ENCODE measurements at places on chromosomes 1 and 21.

GRCh38 chr1:24939040-24939674 is 9.1 kb upstream of the RUNX3 start:
- no peak for DNase-seq

GRCh38 chr1:54378157-54378873 is 27.9 kb downstream of the SSBP3 start:
- no peak for DNase-seq

DNA sequence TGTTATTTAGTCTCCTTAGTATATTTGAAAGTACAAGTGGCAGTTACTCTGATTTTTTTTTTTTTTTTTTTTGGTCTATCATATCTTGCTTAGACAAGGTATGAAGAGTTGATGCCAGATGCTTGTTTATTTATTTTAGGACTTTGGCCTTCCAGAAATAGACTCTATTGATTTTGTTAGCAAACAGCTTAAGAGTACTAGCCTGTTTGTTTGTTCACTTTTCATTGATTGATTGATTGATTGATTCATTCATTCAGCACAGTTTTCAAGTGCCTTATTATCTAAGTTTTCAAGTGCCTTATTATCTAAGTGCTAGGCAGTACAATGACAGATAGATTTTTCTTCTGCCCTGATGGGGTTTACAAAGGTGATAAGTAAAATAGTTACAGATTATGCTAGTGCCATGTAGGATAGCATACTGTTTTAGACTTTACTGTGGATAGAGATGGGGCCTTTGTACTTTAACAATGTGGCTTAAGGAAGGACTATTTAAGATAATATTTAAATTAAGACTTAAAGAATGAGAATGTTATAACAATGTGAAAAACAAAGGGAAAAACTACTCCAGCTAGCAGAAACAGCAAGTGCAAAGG is 50.5 kb downstream of the MTF2 start:
- no peak for DNase-seq

- DNase-seq: no peak
Observed at GRCh38 chr1:75472971-75473603, 137.8 kb downstream of the SLC44A5 start.

DNA sequence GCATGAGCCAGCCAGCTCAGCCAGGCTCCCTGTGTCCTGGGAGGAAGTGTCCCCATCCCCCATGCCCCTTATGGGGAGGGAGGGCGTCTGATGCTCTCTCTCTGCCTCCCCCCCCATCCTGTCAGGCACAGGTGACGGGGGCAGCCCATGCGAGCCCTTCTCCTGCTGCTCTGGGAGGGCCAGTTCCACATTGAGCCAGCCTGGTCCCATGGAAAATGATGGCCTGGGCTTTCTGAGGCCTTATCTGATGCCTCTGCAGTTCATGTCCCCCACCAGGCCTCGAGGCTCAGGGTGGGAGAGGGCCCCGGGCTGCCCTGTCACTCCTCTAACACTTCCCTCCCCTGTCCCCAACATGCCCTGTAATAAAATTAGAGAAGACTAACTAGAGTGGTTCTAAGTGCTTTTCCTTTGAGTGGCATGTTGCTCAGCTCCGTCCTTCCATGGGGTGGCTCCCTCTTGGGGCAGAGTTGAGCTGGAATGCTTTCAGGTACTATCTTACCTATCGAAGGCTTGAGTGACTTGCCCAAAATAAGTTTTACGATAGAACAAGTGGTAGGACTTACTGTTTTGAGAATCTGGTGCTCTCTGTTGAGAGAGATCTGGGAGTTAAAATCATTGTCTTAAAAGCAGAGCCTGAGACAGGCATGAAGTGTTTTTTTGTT is 1.8 kb upstream of the MTFR1L start:
- no peak for DNase-seq

- no peak for DNase-seq
Observed at GRCh38 chr1:24639094-24639493, 4.0 kb upstream of the SRRM1 start.

Measured in stimulated activated CD4-positive, alpha-beta T cell treated with anti-CD3 and anti-CD28 coated beads, TNF-alpha, amount 100 ng/mL, for 4 hours (primary cell).